ENCODE measurements at places on chromosomes 2 and 18. TPM values are rescaled to one million over a fixed set of nuclear protein-coding genes. Genes with fewer than 3 reads are reported as not detected.

DNA sequence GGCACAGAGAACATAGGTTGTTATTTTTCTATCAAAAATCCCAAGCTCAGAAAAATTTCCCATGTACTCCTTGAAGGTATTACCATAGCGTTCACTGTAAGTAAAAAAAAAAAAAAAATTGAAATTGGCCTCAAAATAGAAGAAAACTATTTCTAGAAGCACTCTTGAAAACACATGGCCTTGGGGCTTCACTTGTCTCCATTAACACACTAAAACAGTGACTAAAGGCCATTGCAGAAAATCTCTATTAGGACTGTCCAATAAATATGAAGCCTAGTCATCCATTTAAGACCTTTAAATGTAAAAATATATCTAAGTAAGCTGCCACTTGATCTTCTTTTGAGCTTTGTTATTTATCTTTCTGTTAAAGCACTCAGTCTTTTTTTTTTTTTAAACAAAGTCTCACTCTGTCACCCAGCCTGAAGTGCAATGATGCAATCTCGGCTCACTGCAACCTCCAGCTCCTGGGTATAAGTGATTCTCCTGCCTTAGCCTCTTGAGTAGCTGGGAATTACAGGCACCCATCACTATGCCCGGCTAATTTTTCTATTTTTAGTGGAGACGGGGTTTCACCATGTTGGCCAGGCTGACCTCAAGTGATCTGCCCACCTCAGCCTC, 35.8 kb downstream of the CCDC68 start:
- no peak for DNase-seq

DNA sequence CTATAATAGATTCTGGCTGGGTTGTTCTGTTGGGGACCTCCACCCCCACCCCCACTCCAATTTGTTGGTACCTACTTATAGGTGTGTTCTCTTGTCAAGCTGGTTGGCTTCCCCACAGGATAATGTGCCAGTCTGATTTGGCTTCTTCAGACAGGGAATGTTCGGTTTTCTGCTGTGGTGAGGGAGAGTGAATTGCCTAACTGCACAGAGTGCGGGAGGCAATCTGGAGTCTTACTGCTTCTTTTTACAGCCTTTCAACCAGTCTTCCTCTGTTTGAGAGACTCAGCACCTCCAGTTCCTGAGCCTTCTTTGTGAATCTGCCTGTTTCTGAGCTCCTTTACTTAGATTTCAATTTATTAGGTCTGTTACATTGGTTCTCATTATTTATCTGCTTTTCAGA, 27.4 kb upstream of the SNORC start:
- DNase-seq: no peak

GRCh38 chr18:56995579-56996188, 151.2 kb upstream of the BOD1L2 start:
- peak; percentile 33 for DNase-seq

DNA sequence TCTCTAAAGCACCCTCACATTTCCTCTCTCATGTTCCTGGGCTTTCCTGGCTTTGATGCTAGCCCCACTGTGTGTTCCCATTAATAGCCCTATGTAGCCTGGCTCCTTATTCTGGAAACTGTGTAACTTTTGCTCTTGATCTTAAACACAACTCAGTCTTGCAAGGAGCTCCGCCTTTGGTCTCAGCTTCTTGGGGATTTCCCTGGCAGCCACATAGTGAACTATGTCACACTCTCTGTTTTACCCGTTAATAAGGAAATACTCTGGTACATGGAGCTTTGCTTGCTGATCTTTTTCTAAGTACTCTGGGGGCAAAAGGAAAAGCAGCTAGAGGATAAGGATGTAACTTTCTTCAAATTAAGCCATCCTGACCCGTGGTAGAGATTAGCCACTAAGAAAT, 259.3 kb downstream of the NEDD4L start:
- no peak for DNase-seq

ABCG5 gene
- not detected for total RNA-seq

GRCh38 chr2:40546439-40547191, 94.7 kb upstream of the SLC8A1 start:
- DNase-seq: no peak

DNA sequence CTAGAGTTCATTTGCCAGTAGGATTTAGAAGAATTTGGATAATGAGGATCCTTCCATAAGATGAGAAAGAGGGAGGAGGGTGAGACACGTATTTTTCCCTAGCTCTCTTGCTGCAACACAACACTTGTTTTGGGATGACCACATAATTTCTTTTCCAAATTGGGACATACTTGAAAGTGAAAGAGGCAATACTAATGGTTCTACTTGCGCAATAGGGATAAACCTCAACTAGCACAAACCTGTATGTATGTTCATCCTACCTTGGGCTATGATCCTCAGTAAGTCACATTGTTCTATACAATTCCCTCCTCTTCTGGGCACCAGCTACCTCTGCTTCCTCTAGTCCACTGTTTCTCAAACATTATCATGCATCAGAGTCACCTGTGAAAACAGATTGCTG, 1208.8 kb upstream of the LRRTM1 start:
- DNase-seq: no peak

- no peak for DNase-seq
Measured at GRCh38 chr18:27520401-27520800, 335.3 kb upstream of the CHST9 start.

ABCB11 gene
- 0.66 TPM for total RNA-seq

DNA sequence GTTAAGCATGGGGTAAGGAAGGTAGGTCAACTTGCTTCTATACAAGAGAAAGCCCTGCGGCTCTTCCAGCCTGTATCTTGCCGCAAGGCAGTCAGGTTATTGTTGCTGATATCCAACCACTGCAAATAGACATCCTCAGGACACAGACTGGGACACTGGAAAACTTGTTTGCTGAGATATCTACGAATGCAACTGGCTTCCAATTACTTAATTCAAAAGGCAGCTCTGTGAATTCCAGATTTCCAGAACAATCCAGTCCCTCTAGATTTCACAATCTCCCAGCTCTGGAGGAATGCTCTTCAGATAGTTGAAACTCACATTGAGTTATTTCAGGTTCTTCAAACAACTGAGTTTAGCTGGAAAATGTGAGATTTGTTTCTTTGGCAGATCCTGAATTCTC, 34.6 kb upstream of the SP9 start:
- no peak for DNase-seq

- DNase-seq: peak; percentile 13
Measured at GRCh38 chr2:81523344-81523743, 1218.8 kb upstream of the LRRTM1 start.

ALPG gene
- 0.89 TPM for total RNA-seq

REG1B gene
- not detected for total RNA-seq

CD302 gene
- total RNA-seq: 0.33 TPM

DNA sequence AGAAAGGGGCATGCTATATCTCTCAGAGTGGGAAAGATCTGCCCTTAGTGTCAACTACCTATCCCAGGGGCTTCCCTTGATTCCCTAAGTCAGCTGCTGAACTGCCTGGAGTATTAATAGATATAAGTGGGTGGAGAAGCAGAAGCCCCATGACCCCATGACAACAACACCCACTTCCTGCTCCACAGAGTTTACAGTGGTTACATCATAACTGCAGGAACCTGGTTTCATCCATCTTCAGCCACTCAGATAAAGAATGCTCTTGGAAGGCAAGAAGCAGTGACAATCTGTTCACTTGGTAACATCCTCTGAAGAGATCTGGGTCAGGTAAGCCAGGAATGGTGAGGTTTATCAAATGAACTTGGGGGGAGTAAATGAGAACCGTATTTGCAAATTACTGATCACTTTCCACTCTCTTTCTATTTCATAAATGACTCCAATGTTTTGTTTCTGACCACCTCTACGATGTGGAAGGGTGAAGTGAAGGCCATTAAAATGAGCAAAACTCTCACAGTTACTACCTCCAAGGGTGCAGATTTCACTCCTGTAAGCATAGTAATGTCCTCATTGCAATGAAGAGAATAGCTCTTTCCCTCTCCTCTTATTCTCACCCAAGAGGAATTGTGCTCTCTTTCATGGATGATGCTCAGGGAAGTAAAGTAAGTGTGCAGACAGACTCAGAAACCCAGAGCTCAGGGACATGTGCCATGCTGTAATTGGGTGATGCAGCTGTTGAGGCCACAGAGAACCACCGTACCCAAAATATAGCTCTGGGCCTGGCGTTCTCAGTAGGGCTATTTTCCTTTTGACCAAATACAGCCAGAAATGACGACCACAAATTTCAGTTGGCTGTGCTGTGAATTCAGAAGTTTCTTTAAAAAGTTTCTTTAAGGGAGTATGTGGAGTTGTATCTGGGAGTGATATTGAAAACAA, 192.8 kb upstream of the APCDD1 start:
- DNase-seq: no peak

FAM237A gene
- not detected for total RNA-seq

DNA sequence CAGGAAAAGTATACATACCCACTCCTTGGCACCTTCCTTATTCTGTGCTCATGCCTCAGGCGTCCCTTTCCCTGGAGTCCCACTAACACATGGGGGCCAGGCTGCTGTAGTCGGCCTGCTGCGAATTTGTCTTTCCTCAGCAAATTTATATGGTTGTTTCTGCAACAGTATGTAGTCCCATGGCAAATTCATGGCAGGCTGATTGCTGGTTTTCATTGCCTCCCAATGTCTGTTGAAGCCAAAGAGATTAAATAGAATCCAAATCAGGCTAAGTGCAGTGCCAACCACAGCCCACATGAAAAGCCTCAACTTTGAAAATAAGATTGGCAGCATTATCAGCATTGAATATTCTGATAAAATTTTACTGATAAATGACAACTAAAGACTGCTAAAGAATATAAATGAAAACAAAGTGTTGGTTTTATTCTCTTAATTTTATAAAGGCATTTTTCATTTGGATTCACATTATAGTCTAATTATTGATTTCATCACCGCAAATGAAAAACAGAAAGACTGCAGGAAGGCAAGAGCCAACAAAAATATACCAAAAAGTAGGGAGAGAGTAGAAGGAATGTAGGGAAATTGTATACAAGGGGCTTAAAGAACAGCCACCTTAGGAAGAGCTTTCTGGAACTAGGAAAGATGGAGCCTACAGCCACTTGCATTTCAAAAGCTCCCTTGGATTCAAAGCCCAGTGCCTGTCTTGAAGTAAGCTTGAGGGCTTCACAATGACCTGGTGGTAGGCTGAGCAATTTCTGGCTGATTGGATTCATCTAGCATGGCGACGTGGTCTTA, 283.7 kb upstream of the MMADHC start:
- no peak for DNase-seq

DNA sequence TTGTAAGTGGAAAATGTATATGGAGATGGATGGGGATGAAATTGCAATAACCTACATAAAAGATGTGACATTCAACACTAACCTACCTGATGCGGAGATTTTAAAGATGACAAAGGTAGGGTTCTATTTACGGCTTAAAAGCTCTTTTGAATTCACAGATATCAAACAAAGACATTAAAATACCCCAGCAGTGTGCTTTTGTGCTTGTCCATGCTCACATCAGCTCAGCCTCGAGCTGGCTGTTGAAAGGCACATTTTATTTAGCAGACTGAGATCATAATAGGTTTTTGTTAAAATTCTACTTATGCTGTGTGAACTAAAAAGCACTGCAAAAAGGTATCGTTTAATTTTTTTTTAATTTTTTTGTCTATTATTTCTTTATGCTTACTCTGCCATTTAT, 96.0 kb upstream of the CDCA7 start:
- DNase-seq: no peak

DNA sequence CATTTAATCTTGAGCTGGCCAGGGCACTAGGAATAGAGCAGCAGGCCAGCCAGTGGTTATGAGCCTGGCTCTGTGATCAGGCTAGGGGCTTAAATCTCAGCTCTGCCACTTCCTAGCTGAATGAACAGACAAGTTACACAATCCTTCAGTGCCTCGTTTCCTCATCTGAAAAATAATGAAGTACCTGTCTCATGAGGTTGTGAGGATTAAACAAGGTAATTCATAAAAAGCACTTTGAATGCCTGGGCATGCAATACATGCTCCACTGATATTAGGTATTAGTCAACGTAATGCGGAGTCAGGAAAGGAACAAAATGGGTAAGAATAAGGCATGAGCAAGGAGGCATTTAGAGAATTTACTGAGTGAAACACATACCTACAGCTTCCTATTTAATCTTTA, 100.2 kb downstream of the CCBE1 start:
- no peak for DNase-seq

DNA sequence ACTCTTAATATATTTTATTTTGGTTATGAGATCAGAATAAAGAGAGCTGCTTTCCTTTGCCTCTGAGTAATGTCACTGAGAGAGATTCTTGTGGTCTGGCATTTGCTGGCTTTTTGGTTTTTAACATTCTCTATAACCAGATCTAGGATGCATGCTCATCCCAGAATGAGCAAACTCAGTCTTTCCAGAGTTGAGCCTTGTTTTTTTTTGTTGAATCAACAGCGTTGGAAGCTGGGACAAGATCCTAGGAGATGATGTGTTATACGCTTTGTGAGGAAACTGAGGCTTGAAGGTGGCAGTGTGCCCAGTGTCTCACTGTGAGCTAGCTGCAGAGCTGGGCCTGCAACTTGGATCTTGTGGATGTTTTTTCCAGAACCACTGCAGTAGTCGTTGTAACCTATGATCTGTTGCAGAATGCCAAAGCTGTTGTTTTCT, 19.5 kb downstream of the MYO1B start:
- DNase-seq: no peak

- DNase-seq: no peak
Measured at GRCh38 chr2:176612736-176613135, 343.5 kb downstream of the MTX2 start.

DNA sequence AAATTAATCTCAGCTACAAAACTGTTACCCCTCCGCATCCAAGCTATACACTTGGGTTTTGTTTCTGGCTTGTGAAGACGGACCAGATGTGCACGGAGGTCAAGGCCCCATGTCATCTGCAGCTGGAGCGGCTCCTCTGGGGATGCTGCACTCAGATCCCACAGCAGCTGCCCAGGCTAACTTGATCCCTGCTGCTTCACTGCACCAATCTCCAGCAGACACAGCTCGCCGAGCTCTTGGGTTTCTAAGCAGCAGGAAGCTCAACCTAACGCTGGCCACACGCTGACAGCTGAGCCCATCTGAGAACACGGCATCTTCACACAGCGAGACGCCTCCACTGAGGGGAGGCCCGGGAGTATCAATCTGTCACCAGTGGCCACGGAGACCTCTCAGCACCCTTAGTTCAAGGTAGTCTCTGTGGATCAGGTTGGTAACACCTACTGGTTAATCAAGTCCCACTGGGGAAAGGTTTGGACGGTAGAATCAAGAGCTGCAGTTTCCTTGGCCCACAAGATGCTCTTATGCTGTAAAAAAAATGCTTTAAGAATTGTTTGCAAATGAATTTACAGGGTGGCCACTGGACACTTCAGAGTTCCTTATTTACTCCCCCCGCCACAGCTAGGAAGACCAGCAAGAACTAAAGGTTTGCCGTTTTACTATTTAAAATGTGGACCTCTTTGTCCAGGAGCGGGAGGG, 67.5 kb downstream of the EMILIN2 start:
- peak; percentile 16 for DNase-seq

Data from H7 (cell line).